Spinal cord (tissue), 10 donors: ENCODE measurements at places on chromosomes 6 and 20. TPM values are rescaled to one million over a fixed set of nuclear protein-coding genes. Genes with fewer than 3 reads are reported as not detected.

Gene IMPG1
- 0.11 TPM for total RNA-seq

Gene TDP2
- 31.9 TPM for total RNA-seq

Gene NMBR
- 5.6 TPM for total RNA-seq

Gene ACSS1
- total RNA-seq, result 11.2 TPM

Gene BPIFB2
- 0.11 TPM for total RNA-seq

Gene SIRT5
- total RNA-seq, result 13.7 TPM

GRCh38 chr6:159252955-159253508, 83.8 kb downstream of the FNDC1 start:
- H3K4me1 ChIP-seq, result no peaks in the 10 kb centered on the region
- no peaks in the 10 kb centered on the region for H3K36me3 ChIP-seq
- H3K27me3 ChIP-seq, result peaks cover 2% of the 10 kb centered on the region
- H3K4me3 ChIP-seq, result no peak overlapping the region
- DNase-seq, result peak; percentile 80

DNA sequence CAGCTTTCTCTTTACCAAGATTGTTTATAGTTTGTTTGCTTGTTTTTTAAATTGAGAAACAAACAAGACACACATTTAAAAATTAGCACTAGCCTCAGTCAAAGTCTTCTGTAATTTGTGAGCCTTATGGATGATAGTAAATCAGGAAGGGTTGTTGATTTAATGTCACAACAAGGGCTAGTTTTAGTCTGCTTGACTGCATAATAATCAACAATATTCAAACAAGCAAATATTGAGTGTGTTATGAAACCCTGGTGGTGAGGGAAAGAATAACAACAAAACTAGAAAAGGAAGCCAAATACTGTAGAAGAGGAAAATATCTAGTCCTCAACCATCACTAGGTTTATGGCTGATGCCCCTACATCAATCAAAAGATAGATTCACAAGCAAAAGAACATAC, 228.6 kb downstream of the TBC1D7 start:
- DNase-seq, result no peak
- no peaks in the 10 kb centered on the region for H3K4me1 ChIP-seq
- H3K4me3 ChIP-seq, result no peak overlapping the region
- H3K36me3 ChIP-seq, result no peaks in the 10 kb centered on the region
- H3K27me3 ChIP-seq, result no peaks in the 10 kb centered on the region
